ENCODE measurements at places on chromosomes 7 and 10.

- no peak for DNase-seq
These were observed 57.0 kb downstream of the CC2D2B start for GRCh38 chr10:95964756-95965155.

GRCh38 chr10:50438049-50438936 lies 185.5 kb downstream of the SGMS1 start:
- DNase-seq: no peak

- DNase-seq: no peak
These were observed 154.5 kb downstream of the SVIL start for GRCh38 chr10:29479981-29480954.

DNA sequence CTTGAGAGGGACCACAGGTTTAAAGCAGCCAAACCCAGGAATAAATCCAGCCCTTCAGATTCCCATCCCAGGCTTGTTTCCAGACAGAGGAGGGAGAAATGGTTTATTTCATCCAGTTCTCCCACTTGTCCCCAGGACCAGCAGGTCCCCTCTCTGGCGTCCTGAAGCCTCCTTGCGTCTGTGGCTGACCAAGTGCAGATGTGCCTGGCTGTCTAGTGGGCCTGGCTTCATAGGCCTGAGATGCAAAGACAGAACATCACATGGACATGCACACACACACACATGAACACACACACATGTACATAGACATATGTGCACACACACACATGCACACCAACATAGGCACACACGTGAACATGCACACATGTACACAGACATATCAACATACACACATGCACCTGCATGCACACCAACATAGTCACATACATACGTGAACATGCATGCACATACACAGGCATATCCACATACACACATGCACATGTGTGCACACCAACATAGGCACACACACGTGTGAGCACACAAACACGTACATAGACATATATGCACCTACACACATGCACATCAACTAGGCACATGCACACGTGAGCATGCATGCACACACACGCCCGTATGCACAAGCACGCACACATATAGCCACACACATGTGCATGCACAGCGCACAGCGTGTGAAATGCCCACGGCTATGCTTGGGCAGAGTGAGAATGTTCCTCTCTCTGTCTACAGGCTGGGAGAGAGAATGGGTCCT lies 10.7 kb downstream of the FOXL3 start:
- no peak for DNase-seq

- no peak for DNase-seq
These were observed 70.3 kb upstream of the SHH start for GRCh38 chr7:155882596-155882995.

DNA sequence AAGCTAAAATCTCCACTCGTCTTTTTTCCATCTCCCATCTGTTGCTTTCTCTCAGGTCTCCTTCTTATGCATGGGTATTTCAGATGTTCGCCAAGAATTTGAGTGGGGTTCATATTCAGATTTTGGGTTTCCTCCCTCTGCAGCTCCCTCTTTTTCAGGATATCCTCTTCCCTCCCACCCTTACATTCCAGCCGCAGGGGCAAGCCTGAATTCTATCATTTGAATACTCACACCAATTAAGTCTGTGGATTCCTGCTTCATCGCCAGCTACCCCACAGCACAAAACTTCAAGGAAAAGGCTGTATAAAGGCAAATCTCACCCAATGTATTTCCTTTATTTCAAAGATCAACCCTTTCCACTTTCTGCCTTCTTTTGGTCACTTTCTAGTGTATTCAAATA lies 41.6 kb upstream of the FOXI2 start:
- DNase-seq: no peak

DNA sequence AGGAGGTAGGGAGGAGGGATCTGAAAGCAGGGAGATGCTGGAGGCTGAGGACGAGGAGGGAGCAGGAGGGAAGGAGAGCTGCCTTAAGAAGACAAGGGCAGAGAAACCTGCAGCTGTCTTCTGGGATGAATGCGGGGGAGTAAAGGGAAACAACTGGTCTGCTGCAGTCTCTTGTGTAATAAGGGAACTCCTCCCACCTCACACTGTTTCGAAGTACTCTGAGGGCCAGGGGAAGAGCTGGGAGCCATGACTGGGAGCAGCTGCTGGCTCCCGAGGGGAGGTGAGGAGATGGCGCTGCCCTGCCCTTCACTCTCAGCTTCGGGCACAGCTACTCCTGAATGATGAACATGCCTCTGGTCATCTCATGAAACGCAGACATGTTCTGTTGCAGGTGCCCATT lies 65.1 kb downstream of the CLEC2L start:
- DNase-seq: no peak

Data from CD4-positive, alpha-beta T cell treated with Interleukin-4 for 1 hour (primary cell).